Activated CD4-positive, alpha-beta T cell treated with anti-CD3 and anti-CD28 coated beads, Interleukin-2, amount 10 ng/mL, durations not matched to agents 7 days and 5 days (primary cell): ENCODE measurements at places on chromosomes 4 and X. TPM values are rescaled to one million over a fixed set of nuclear protein-coding genes. Genes with fewer than 3 reads are reported as not detected.

NCBP2L gene
- total RNA-seq: not detected

SH2D1A gene
- total RNA-seq: 63.1 TPM

MOSPD2 gene
- total RNA-seq: 14.6 TPM

- no peak for DNase-seq
Observed at GRCh38 chr4:128715616-128716015, 93.9 kb upstream of the JADE1 start.

IL21 gene
- total RNA-seq: 1.0 TPM

SYTL5 gene
- not detected for total RNA-seq

GRCh38 chrX:44474410-44474809 lies 68.2 kb downstream of the FUNDC1 start:
- no peak for DNase-seq
